ENCODE measurements at places on chromosomes 5 and 9.

DNA sequence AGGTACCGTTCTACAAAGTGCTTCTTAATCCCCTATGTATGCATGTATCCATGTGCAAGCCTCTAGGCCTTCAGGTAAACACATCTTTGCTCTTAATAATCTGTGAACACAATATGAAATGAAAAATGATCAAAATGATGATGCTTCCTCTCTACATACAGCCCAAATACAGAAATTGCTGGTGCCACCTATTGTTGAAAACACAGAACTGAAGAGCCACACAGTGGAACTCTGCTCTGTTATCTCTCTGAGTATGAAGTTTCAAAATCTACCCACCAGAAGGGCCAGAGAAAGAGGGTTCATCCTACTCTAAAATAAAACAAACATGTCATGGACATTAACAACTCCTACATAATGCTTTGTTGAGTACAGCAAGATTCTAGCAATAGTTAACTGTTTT lies 71.3 kb downstream of the GLIS3 start:
- DNase-seq, result peak; percentile 62

- DNase-seq, result no peak
These were observed 26.2 kb downstream of the PDGFRB start for GRCh38 chr5:150129454-150129812.

DNA sequence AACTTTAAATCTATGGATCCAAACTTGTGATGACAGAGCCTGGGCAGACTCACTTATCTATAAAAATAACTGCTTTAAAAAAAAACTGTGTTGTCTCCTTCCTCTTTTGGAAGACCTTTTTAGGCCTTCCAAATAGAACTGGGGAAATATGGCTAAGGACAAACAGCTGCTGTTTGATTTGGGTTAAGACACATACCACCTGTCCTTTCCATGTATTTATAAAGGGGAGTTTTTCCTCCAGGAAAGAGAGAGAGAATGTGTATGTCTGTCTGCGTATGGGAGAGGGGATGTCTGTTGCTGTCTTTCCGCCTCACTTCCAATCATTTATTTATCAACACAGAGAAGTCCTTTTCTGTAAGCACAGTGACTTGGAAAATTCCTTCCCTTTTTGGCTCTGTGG lies 2.8 kb downstream of the ARHGEF37 start:
- DNase-seq, result no peak

DNA sequence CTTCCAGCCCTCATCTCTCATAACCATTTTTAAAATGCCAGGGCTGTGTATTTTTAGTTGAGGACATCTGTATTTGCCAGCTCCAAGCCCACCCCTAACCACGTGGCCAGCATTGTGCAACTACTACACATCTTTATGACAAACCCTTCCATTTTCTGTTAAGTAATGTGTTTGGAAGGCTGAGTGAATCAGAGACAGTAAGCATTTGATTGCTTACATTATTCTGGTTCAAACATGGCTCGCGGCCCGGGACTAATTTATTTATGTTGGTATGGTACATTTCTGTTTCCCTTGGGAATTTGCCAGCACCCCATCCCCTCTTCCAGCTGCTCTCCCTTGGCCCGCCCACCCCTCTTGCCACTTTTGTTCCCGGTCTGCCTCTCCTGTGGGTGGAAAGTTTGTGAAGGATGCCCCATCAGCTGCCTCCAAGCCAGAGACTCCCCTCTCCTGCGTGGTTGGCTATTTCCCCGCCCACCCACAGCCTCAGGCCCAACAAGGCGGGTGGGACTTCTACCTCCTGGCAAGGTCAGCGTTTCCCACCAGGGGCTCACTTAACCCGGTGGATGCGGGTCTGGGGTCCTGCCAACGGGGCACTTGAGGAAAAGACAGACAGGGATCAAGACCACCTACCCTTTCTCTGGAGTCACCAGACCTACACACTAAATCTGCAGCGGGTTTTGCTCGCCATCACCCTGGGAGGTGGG lies 162.2 kb downstream of the HSD17B3 start:
- peak; percentile 66 for DNase-seq

DNA sequence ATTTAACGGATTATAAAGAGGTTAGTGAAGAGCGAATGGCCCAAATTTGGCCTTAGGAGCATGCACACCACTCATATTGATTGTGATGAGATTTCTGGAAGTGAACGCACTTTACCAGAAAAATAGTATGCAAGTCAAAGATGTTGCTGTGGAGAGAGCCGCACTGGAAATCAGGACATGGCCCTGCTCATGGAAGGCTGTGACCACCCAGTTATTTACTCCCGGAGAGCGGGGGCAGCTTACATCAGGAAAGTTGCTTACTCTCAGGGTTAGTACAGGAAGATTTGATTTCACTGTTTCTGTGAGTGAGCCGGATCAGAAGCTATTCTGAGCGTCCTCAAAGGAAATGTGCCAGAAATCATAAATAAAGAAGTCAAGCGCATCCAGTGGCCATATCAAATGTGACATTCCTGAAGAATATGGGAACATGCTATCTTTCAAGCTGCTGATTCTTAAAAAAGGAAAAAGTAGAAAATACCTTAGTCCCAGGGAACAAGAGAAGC lies 42.9 kb upstream of the STRBP start:
- DNase-seq, result no peak
